ENCODE measurements at places on chromosomes 16 and 17.

- DNase-seq = no peak
Measured at GRCh38 chr16:2154533-2155090, 970 bp upstream of the TRAF7 start.

DNA sequence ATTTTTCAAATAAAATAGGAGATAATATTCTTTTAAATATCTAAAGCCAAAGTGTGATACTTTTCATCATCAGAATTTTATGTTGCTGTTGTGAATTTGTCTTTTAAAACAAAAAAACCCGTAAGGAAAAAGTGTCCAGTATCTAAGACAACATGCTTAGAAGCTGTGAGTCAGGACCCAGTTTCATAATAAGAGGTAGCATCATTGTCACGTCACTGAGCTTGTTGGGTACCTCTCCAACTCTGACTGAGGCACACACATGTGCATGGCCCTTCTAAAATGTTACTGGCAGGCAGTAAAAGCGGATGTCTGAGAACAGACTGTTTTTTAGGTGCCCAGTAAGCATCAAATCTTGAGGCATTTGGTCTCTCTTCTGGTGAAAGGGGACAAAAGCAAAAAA, 2.5 kb downstream of the CIAPIN1 start:
- no peak for DNase-seq

DNA sequence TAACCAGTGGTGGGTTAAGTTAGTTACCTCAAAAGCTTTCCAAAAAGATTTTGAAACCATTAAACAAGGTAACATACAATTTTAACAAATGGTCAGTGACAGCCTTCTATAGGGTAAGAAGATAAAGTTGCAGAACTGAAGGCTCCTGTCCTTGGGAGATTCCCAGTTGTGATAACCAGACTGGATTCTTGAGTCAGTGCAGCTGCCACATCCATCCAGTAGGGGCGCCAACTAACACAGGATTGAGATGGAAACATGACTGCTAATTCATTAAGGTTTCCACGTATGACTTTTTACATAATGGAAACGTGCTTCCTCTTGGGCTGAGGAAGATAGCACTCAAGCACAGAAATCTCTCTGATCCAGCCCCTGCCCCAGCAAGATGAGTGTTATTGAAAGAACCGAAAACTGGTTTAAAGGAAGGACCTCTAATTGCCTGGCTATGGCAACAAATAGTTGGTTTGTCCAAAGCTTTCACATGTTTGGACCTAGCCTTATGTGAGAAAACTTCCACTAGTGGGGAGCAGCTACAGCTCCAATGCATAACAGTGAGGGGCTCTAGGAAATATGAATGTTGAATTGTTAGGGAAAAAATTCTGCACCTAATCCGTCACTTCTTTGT, 269.8 kb upstream of the MYOCD start:
- no peak for DNase-seq

GRCh38 chr17:36533935-36534839, 481 bp downstream of the MYO19 start:
- no peak for DNase-seq

Measured in vagina (tissue), 2 donors.